Stimulated activated CD4-positive, alpha-beta T cell treated with anti-CD3 and anti-CD28 coated beads, Interleukin-4, amount 100 ng/mL, for 4 hours (primary cell): ENCODE measurements at places on chromosomes 16 and 17.

DNA sequence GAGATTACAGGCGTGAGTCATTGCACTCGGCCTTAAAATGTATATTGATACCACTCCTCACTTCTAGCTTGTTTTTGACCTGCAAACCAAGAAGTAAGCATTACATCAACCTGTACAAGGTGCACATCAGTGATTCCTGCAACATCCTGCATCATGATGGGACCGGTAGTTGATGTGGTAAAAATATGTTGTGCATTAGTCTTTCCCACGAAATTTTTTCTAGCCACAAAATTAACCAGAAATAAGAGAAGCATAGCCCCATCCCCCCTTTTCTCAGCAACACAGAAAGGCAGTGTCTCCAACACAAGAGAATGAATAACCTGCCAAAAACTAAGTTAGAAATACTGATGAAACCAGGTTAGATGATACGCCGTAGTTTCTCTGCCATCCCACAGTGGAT, 21.1 kb upstream of the NSMCE1 start:
- no peak for DNase-seq

DNA sequence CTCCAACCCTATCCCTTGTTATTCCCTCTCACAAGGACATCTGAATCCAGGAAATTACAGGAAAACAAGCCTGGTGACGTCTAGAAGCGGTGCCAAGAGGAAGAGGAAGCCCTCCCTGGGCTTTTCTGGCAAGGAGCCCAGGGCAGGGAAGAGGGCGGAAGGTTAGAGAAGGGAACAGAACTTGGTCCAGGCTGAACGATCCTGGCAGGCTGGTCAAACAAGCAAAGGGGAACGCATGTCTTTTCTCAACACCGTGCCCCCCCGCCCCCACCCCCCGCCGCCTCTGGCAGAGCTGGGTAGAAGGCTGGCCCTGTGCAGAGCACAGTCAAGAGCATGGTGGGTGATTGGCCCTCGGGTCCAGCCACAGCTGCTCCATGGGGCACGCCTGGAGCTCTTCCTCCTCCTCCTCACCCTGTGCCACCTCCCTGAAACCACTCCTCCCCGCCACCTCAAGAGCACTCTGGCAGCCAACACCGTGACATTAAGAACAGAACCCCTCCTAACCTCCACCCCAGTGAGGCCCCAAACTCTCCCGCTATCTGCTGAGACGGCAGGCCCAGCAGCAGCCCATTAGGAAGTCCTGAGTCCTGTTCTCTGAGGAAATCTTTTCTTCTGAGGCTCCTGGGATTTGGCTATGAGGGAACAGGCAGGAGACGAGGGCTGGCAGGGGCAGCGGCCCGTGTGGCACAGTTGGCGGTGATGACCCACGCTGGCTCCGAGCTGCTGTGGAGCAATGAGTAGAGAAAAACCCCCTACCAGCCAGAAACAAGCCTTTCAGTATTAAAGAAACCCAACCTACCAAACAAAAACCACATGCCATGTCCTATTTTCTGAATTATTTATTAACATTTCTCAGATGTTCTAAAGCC, 7.3 kb downstream of the C16orf86 start:
- DNase-seq = no peak

- DNase-seq = no peak
Measured at GRCh38 chr17:8726941-8727555, 17.6 kb downstream of the CCDC42 start.

- DNase-seq = no peak
Measured at GRCh38 chr16:51666821-51667220, 515.8 kb upstream of the SALL1 start.

DNA sequence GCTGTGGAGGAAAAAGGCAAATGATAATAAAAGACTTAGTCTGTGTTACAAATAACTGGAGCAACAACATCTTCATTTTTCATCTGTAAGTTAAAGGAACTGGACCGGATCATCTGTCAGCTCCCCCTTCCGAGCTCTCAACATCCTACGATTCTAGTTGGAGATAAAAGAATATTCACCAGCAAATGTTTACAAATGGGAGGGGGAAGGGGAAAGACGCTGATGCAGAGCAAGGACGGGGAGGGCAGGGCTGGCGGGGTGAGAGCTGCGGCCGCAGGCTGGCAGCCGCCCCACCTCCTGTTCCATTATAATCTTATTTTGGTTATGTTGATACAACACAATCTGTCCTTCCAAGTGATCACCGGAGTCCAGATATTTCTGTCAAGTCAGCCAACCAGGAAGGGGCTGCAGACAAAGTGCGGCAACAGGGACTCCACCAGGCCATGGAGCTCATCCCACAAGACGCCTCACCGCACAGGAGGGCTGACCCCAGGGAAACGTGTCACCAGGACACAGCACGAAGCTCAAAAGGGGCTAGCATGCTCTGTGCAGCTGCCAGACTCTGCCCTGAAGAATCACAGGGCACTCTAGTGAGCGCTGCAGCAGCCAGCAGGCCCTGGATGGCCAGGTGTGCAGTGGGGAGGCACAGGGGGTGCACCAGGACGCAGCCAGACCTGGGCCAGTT, 19.7 kb downstream of the FBXO31 start:
- DNase-seq = no peak
